HFFc6 (cell line): ENCODE measurements at places on chromosomes 11 and 22. TPM values are rescaled to one million over a fixed set of nuclear protein-coding genes. Genes with fewer than 3 reads are reported as not detected.

DNA sequence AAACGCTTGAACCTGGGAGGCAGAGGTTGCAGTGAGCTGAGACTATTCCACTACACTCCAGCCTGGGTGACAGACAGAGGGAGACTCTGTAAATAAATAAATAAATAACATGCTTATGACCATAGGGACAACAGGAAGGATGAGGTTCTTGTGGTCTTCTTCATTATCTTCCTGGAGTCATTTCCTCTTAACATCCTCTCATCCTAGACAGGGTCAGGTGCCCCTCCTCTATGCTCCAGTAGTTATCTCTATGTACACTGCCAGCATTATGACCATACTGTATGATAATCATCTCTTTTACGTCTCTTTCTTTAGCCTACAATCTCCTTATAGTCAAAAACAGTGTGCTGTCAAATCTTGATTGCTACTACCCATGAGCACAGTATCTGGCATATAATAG, 17.7 kb downstream of the RAB30 start:
- no peak for DNase-seq

- DNase-seq, result no peak
These were observed 397.0 kb downstream of the ETS1 start for GRCh38 chr11:128190312-128190711.

GRCh38 chr22:39350757-39351688, 1.2 kb downstream of the SYNGR1 start:
- no peak for DNase-seq

DNA sequence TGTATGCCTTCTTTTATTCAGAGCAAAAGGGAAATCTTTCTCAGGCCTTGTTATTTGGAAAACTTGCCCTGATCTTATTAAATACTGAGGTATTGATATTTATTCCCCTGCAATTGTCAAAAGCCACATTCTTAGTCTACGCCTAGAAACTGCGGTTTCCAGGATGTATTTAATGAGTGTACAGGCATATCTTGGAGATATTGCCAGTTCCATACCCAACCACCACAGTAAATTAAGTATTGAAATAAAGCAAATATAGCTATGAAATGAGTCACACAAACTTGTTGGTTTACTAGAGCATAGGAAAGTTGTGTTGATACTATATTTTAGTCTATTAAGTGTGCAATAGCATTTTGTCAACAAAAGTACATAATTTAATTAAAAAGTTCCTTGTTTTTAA, 152.7 kb upstream of the CCDC179 start:
- DNase-seq, result no peak

- DNase-seq, result no peak
These were observed 22.3 kb upstream of the A4GALT start for GRCh38 chr22:42742940-42743339.

DNA sequence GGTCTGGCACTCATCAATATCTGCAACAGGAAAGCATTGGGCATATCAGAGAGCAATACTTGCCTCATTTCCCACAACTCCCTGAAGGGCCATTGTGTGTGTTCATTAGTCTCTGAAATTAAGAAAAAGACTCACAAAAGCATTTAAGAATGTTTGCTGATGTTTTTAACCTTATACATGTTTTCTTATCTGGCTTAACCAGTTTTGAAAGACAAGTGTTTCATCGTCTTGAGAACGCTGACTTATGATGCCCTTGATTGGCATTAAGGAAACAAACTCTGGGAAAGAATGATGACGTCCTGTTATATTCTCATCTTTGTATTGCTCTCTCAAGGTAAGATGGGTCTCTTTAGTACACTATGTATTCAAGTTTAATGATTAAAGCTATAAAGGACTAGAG, 32.0 kb downstream of the SCUBE2 start:
- no peak for DNase-seq

DNA sequence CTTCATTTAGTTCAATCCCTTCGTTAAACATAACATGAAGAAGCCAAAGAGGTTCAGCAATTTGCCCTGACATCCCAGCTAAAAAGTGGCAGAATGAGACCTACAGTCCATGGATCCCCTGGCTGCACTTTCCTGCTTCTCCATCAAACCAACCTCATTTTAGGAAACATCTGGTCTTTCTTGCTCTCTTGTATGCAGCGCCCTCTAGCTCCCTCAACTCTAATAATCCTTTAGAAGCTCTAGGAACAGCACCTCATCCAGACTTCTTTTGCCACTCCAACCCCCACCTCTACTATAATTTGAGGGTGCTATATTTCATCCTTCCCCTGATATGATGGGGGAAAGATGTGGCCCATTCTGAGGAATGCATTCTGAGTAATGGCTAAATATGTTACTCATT, 7.4 kb downstream of the CNTF start:
- peak; percentile 54 for DNase-seq

- no peak for DNase-seq
These were observed 151.3 kb upstream of the ZBED5 start for GRCh38 chr11:11009179-11009578.

DNA sequence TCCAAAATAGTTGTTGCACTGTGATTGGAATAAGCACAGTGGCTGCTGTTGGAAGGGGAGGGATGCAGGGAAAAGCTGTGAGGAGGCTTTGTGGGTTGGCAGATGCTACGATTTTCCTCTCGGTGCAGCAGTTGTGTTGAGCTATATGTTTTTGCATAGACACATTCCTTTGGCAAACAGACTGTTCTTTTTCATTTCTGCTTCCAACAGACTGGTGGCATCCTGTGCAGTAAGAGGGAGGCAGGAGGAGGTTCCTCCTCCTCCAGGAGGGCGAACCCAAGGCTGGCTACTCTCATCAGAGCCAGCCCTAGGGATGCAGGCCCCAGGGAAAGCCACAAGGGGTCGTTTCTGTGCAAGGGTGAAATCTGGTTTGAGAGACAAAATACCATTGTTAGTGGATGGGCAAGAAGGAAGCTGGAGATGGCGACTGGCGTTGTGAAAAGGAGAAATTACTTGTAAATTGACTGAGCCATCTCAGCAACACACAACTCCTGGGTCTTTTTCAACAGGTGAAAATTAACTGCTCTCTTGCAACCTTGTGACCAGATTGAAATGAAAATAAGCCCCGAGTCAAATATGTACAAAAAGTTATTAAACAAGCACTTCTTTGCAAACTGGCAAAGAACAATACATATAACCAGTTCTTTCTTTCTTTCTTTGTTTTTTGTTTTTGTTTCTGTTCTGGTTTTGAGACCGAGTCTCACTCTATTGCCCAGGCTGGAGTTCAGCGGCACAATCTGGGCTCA, 26.5 kb upstream of the UBASH3B start:
- peak; percentile 74 for DNase-seq

PARVA gene
- total RNA-seq, result 181 to 214 TPM (median 186 TPM) in 3 replicates

CARNS1 gene
- total RNA-seq, result 0.06 to 0.07 TPM in 2 of 3 replicates, not detected in the other

DNAJC24 gene
- 16.2 to 20.1 TPM (median 16.3 TPM) in 3 replicates for total RNA-seq

FOLR3 gene
- 10.6 to 12.7 TPM (median 11.6 TPM) in 3 replicates for total RNA-seq
